ENCODE measurements at places on chromosomes 5 and 9. TPM values are rescaled to one million over a fixed set of nuclear protein-coding genes. Genes with fewer than 3 reads are reported as not detected.

Gene ADAM19
- 358 TPM for total RNA-seq

Gene OSTF1
- 184 TPM for total RNA-seq

Gene CLK4
- total RNA-seq, result 22.3 TPM

Gene SCGB3A2
- total RNA-seq, result not detected

Gene EQTN
- not detected for total RNA-seq

Gene SLC34A3
- not detected for total RNA-seq

Gene FAM200C
- 0.78 TPM for total RNA-seq

- peak; percentile 70 for DNase-seq
- peak overlapping the region; percentile 82 for H3K4me3 ChIP-seq
- H3K4me1 ChIP-seq, result peaks cover 17% of the 10 kb centered on the region
- no peak overlapping the region for H3K27ac ChIP-seq
- H3K36me3 ChIP-seq, result no peaks in the 10 kb centered on the region
- H3K27me3 ChIP-seq, result peaks cover 36% of the 10 kb centered on the region
These were observed 138.4 kb downstream of the LHFPL2 start for GRCh38 chr5:78509884-78510769.

DNA sequence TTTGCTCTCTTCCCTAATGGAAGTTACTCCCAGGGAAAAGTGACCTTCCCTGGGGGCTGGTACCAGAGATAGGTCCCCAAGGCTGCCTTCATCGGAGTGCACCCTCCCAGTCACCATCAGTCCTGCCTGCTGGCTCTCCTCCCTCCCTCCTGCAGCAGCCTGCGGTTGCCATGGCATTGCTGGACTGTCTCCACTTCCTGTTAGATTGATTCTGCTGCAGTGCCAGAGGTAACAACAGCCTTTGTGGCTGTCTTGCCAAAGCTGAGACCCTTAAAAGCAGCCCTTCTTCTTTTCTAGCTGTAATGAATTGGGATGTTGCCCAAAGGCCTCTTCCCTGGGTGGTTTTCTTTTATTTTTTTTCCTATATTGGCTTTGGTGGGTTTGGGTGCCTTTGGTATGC, 78.1 kb upstream of the PRLR start:
- H3K4me3 ChIP-seq, result no peak overlapping the region
- H3K27me3 ChIP-seq, result no peaks in the 10 kb centered on the region
- no peak overlapping the region for H3K27ac ChIP-seq

- no peak overlapping the region for H3K27ac ChIP-seq
- no peak overlapping the region for H3K4me3 ChIP-seq
- no peak for DNase-seq
- H3K27me3 ChIP-seq, result no peaks in the 10 kb centered on the region
- no peaks in the 10 kb centered on the region for H3K36me3 ChIP-seq
These were observed 36.2 kb downstream of the FBXL17 start for GRCh38 chr5:108345541-108346171.

DNA sequence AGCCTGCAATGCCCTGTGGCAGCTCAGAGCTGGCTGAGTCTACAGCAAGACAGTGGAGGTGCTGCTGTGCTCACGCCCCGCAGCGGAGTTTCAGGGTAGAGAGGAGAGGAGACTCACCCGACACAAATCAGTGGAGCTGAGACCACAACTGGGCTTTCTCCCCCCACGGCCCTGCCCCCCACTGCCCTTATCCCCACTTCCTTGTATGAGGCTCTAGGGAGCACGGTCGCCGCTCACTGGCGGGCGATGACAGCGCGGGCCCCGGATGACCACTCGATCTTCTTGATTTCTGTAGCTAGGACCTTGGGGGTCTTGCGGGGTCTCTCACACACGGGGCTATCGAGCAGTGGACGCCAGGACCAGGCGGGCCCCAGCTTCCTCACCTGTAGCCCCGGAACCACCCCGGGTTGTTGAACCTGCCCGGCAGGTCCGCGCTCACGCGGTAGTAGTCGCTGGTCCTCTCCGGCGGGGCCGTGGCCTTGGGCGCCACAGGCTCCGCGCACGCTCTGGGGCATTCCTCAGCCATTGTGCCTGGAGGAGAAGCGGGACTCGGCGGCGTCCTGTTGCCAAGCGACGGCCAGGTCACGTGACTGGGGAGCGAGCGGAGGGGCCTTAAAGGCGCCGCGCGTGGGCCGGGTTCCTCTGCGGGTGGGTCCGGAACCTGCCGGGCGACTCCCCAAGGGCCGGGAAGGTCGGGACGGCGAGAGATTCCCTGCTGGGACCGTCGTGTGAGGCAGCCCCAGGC, 984 bp upstream of the MRPS2 start:
- peak; percentile 93 for DNase-seq
- H3K4me1 ChIP-seq, result peaks cover 6% of the 10 kb centered on the region
- peak overlapping the region; percentile 84 for H3K4me3 ChIP-seq
- H3K36me3 ChIP-seq, result no peaks in the 10 kb centered on the region
- H3K27me3 ChIP-seq, result no peaks in the 10 kb centered on the region

DNA sequence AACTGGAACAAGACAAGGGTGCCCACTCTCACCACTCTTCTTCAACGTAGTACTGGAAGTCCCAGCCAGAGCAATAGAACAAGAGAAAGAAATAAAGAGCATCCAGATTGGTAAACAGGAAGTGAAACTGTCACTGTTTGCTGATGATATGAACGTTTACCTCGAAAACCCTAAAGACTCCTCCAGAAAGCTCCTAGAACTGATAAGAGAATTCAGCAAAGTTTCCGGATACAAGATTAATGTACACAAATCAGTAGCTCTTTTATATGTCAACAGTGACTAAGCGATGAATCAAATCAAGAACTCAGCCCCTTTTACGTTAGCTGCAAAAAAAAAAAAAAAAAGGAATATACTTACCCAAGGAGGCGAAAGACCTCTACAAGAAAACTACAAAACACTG, 306.6 kb downstream of the PLK2 start:
- H3K4me1 ChIP-seq, result no peaks in the 10 kb centered on the region
- H3K4me3 ChIP-seq, result no peak overlapping the region
- no peaks in the 10 kb centered on the region for H3K36me3 ChIP-seq
- DNase-seq, result no peak
- no peak overlapping the region for H3K27ac ChIP-seq

GRCh38 chr9:113577525-113578261, 114.2 kb downstream of the RGS3 start:
- no peaks in the 10 kb centered on the region for H3K27me3 ChIP-seq
- H3K36me3 ChIP-seq, result no peaks in the 10 kb centered on the region
- peak; percentile 39 for DNase-seq
- peaks cover 88% of the 10 kb centered on the region for H3K4me1 ChIP-seq
- H3K27ac ChIP-seq, result peak overlapping the region; percentile 96
- H3K4me3 ChIP-seq, result peak overlapping the region; percentile 80

DNA sequence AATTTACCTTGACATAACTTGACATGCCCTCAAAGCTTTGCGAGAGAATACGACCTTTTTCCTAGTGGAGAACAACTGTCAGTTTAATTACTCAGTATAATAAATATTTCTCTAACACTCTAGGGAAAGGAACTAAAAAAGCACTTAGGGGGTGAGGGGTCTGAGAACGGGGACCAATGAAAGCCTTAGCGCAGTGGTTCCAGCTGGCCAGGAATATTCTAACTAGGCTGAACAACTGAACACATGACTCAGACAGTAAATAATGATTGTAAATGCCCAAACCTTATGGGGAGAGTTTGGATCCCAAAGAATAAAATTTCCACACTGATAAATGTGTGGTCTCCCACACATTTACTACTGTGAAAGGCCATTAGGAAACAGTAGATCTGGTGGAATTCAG, 14.9 kb downstream of the MYO10 start:
- no peaks in the 10 kb centered on the region for H3K36me3 ChIP-seq
- no peaks in the 10 kb centered on the region for H3K4me1 ChIP-seq
- H3K27me3 ChIP-seq, result no peaks in the 10 kb centered on the region
- no peak overlapping the region for H3K27ac ChIP-seq

DNA sequence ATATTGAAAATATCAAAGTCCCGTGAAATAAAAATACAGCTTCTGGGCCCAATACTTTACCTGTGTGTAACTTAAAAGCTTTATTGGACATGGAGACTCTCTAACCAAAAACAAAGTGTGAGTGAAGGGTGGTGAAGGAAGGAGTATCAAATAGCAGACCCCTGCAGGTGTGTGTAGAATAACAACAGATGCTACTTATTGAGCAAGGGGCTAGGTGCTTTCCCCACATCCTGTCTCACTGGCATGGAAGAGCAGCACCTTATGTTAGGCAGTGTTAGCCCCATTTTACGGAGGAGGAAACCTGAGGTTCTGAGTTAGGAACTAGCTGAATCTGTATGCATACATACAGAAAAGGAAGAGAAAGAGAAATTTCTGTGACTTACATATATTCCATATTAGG, 21.8 kb downstream of the SLIT3 start:
- H3K27ac ChIP-seq, result no peak overlapping the region
- no peaks in the 10 kb centered on the region for H3K4me1 ChIP-seq
- no peak overlapping the region for H3K4me3 ChIP-seq
- DNase-seq, result no peak
- H3K36me3 ChIP-seq, result no peaks in the 10 kb centered on the region

- H3K36me3 ChIP-seq, result no peaks in the 10 kb centered on the region
- peaks cover 7% of the 10 kb centered on the region for H3K4me1 ChIP-seq
- no peak overlapping the region for H3K4me3 ChIP-seq
- peaks cover 33% of the 10 kb centered on the region for H3K27me3 ChIP-seq
- no peak for DNase-seq
These were observed 124.8 kb upstream of the PTCH1 start for GRCh38 chr9:95641586-95641985.

GRCh38 chr9:35967042-35967441, 9.1 kb upstream of the OR2S2 start:
- H3K4me1 ChIP-seq, result peaks cover 6% of the 10 kb centered on the region
- H3K36me3 ChIP-seq, result peaks cover 6% of the 10 kb centered on the region
- no peak overlapping the region for H3K27ac ChIP-seq
- no peak overlapping the region for H3K4me3 ChIP-seq

DNA sequence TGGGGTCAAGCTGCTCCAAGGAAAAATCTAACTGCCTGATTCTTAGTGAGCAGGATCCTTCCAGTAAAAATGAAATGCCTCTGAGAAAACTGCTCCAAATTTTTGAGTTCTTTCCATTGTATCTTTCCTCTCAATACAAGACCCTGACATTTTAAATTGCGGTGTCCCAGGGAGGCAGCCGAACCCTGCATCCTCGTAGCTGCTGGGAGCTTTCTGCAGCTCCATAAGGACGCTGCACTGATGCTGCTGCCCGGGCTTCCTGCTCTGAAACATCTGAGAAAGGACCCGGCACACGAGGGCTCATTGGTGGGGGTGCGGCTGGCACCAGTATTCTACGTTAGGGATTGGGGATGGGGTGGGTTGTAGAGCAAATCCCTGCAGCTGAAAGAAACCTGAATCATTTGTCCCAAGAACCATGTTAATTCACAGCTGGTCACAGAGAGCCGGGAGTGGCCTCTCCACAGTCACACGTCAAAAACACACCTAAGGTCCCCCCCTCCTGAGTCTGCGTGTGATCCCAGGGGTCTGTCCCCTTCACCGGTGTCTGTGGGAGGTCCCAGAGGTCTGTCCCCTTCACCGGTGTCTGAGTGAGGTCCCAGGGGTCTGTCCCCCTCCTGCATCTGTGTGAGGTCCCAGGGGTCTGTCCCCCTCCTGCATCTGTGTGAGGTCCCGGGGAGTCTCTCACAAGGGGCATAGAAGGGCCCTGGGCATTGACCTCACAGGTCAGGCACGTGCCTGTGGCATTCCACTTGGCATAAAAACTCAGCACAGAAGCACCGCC, 63.4 kb upstream of the ZNF354B start:
- H3K36me3 ChIP-seq, result no peaks in the 10 kb centered on the region
- no peaks in the 10 kb centered on the region for H3K4me1 ChIP-seq
- DNase-seq, result no peak
- no peak overlapping the region for H3K4me3 ChIP-seq
- H3K27me3 ChIP-seq, result peaks cover 3% of the 10 kb centered on the region
- H3K27ac ChIP-seq, result no peak overlapping the region

DNA sequence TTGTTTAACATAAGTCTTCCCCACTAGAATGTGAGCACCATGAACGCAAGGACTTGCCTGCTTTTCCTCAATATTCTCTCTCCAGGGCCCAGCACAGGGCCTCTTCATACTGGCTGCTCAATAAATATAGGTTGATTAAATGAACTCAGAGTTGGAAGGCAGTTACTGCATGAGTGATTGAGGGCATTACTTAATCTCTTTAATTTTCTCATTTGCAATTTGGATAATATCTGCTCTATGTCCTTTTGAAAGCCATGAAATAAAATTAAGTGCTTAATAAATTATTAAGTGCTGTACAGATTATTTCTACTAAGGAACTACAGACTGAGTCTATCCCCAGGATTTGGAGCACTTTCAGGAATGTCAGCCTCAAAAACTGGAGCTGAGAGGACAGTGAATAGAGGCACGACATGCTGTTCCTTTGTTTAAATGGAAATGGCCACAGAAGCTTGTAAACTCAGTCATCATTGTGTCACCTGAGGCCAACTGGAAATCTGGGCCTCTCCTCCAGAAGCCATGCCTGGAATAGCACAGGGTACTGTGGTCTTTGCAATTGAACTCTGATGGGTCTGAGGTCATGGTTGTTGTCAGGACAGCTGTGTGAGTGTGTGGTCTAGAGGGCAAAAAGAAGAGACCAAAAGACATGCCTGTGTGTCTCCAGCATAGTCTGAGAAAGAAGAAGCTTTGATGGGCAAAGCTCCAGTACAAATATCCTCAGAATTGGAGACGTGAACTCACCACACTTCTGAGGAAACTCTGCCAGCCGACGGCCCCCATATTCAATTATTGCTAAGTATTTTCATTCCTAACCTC, 86.1 kb downstream of the SH3TC2 start:
- H3K27ac ChIP-seq, result no peak overlapping the region
- DNase-seq, result no peak
- H3K4me3 ChIP-seq, result no peak overlapping the region

DNA sequence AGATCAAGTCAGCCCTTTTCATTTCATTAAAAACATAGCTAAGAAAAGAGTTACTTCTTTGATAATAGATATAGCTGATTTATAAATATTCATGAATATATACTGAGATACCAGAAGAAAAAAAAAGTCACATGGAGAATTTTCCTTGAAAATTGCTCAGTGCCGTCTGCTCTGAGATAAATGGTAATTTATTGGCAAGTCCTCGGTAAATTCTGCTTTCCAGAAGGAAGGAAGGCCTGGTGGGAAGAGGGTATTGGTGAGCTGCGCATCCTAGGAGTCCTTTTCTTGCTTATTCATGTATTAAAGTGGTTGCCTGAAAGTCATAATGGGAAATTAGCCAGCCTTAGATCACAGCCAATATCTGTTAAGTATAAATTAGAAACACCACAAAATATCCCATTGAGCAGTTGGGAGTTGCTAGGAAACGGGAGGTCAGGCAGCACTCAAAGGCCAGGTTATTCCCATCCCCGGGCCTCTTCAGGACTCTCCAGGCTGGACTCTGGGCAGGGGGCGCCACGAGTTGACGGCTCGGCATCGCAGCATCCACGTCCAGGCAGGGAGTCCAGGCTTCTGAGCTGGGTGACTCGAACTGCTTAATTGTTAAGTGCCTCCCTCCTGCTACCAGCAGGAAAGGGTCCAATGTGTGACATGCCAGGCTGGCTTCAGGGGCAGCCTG, 116.7 kb upstream of the RETREG1 start:
- H3K4me1 ChIP-seq, result no peaks in the 10 kb centered on the region
- DNase-seq, result no peak
- H3K4me3 ChIP-seq, result no peak overlapping the region
- H3K36me3 ChIP-seq, result peaks cover 4% of the 10 kb centered on the region
- peaks cover 8% of the 10 kb centered on the region for H3K27me3 ChIP-seq

- H3K27ac ChIP-seq, result no peak overlapping the region
- H3K27me3 ChIP-seq, result peaks cover 7% of the 10 kb centered on the region
- no peak overlapping the region for H3K4me3 ChIP-seq
These were observed 28.9 kb upstream of the LPCAT1 start for GRCh38 chr5:1552521-1553255.

Measured in natural killer cell treated with Interleukin-12 subunit alpha and Interleukin-12 subunit beta and Interleukin-15 and Interleukin-18, amount 100 ng/mL, for 72 hours (primary cell).